ENCODE measurements at places on chromosomes 2 and 18. TPM values are rescaled to one million over a fixed set of nuclear protein-coding genes. Genes with fewer than 3 reads are reported as not detected.

CIB4 gene
- total RNA-seq = not detected

CROCC2 gene
- total RNA-seq = not detected

TNS1 gene
- 27.4 TPM for total RNA-seq

NETO1 gene
- not detected for total RNA-seq

TXNDC2 gene
- not detected for total RNA-seq

IL36RN gene
- not detected for total RNA-seq

PROKR1 gene
- total RNA-seq = not detected

All from endothelial cell of coronary artery (primary cell).